ENCODE measurements at places on chromosomes 13 and 19.
A peak's percentile ranks its signal among the peaks of the same experiment; 100 is the strongest.

- DNase-seq = no peak
These were observed 831 bp upstream of the CBARP start for GRCh38 chr19:1238369-1239303.

- DNase-seq = no peak
These were observed 518.3 kb downstream of the GPC6 start for GRCh38 chr13:93744886-93745285.

DNA sequence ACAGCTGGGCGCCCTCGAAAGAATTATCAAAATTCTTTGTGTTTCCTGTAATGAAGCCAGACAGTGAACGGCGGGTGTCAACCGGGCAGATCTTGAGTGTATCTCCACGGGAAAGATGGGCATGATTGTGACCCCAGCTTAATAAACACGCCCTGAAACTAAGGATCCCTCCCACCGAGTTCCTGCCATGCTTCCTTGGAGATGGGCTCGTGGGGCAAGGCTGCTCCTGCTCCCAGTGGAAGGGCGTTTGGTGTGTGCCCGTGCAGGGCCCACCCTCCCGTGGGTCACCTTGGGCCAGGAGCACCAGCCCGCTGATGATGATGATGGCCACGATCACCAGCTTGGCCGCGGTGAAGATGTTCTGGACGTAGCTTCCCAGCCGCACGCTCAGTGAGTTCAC, 7.4 kb downstream of the SLC7A9 start:
- no peak for DNase-seq

- no peak for DNase-seq
These were observed 33.5 kb downstream of the RASL11A start for GRCh38 chr13:27304099-27304498.

DNA sequence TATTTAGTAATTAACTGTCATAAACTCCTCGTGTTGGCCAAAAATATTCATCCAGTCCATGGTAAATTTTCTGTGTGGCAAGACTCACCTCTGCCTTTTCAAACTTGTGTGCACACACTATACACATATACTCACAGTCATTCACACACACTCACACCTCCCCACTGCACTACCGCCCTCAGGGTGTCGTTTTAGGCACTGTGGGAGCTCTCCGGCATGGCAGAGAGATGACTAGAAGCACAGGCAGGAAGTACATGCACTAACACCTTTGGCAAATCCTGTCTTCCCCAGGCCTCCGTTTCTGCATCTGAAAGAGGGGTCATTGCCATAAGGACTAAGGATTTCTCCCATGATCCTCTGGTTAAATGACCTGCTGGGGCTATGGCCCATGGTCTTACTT, 62.6 kb upstream of the FARP1 start:
- DNase-seq = no peak

DNA sequence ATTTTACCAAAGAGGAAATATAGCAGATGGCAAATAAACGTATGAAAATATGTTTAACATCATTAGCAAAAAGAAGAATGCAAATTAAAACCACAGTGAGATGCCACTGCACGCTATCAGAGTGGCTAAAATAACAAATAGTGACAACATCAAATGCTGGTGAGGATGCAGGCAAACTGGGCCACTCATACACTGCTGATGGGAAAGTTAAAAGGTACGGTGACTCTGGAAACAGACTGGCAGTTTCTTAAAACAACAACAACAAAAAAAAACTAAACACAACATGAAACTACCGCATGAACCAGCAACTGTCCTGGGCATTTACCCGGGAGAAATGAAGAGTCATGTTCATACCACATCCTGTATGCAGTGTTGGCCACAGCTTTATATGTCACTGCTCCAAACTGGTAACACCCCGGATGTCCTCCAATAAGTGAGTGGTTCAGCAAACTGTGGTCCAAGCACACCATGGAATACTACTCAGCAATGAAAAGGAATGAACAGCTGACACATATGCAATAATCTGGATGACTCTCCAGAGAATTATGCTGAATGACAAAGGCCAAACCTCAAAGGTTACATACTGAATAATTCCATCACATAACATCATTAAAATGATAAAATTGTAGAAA, 22.3 kb downstream of the EPS15L1 start:
- DNase-seq = peak; percentile 66

- DNase-seq = no peak
These were observed 40.6 kb upstream of the EEF1AKMT1 start for GRCh38 chr13:20814224-20814910.

- DNase-seq = no peak
These were observed 23.9 kb upstream of the GAS6 start for GRCh38 chr13:113887700-113888201.

DNA sequence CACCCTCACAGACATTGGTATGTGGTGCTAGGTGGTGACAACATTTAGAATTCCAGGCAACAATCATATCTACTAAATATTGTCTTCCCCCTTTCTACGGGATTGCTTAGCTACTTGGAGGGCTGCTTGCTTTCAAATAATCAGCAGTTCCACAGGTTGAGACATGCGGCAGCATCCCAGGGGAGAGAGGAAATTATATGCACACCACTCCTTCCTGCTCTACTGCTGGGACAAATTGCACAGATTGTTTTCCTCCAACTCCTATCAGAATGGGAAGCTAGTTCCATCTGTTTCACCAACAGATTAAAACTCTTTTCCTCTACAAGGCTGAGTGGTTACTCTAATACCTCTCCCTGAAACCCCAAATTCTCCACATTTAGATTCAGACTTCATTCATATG, 275.4 kb downstream of the DNAJC15 start:
- no peak for DNase-seq

DNA sequence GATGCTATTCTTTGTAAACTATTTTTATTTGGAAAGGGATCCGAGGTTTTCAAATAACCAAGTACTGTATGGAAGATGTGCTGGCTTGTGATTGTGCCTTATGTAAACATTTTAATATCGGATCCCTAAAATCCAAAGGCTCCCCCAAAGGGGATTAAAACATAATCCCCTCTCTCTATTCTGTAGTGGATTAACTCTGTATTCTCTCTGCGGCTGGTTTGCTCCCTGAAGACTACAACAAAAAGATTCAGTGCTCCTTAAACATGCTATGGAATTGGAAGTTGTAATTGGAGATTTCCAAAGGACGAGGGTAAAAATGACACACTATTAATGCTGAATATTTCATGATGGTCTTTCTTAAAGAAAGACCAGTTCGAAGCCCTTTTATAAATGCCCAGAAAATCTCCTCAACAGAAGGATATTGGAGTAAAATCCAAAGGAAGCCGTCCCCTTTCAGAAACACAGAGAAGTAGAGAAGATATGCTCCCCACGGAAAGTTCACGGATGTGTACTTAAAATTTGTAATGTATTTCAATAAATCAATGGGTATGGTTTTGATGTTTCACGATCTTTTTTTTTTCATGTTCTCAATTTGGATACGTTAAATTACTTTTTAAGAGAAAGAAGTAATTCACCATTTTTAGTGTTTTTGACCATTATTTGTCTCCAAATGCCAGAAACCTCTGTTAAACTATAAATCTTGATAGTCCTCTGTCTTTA, 6.5 kb downstream of the MAB21L1 start:
- DNase-seq = no peak

DNA sequence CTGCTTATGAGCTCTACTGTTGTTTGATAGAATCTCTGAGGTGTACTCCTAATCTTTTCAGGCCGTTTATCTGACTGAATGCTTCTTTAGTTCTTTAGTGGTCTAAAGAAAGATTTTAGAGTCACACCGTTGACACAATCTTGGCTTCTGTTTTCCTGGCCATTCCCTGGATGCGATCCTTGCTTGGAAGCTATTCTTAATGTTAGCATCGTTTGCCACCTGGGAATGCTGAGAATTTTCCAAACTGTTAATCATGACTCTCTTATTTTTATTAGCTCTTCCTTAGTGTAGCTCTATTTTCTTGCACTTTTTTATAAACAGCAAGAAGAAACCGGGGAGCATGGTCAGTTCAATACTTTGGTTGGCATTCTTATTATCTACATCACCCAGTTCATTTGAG, 281.0 kb upstream of the PCDH20 start:
- no peak for DNase-seq

DNA sequence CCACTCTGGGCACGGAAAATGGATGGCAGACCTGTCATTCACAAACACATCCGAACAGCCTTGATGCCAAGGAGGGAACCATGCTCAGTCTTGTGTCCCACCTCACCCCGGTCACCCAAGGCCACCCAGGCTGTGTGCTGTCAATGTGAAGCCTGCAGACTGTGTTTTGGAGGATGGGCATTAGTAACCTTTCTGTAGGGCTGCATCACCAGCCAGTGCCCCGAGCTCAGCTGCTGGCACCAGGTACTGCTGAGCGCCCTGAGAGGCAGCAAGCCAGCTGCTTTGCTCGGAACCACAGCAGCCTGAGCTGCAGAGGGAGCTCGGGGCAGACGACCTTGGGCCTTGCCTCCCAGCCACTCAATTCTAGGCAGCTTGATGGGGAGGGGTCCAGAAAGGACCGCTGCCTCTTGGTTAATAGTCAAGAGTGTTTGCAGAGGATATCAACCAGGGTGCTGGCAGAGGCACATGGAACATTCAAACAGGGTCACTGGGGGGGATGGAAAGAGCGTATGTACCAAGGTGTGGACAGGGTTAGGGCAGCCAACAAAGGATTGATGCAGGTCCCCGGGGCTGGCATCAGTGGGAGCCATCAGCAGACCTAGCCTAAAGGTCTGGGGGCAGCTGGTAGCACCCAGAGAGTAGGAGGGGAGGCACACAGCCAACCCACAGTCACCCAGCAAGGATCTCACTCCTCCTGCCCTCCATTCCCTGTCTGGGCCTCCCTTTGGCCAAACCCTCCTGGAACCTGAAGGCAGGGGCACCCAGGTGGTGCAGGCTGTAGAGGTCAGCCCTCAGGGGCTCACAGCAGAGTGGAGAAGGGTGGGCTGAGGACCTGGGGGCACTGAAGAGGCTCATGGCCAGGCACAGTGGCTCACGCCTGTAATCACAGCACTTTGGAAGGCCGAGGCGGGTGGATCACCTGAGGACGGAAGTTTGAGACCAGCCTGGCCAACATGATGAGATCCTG, 8.1 kb downstream of the VSTM2B start:
- DNase-seq = no peak

DNA sequence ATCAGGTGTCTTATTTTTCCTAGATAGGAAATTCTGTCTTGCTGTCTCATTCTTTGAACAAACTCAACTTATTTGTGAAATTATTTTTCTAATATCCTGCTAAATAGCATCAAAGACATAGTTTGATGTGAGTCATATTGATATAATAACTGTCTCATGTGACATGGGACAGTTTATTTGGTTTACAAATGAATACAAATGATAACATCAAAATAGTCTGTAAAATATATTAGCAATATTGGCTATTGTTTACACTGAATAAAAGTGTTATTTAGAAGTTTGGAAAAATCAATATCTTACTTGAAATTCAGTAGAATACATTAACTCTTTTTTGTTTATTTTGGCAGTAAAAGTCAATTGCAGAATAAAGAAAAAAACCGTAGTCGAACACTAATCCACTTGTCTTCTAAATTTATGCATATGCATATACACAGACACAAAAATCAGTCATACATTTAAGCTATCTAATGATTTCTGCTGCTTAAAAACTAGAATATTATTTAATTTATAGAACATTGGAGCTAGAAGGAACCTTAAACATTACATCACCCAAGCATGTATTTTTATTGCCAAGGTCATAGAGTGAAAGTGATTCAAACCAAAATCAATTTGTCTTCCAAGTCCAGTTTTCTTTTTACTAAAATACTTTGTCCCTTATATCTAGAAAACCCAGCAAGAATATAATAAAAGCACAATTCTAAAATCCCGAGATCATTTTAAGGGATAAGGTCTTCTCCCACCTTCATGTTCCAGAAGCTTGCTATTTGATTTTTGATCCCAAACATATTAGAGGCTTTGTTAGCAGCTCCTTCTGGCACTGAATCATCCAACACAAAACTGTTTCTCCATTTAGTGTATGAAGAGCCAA, 776.5 kb upstream of the SLITRK1 start:
- no peak for DNase-seq

Data from stimulated activated naive B cell treated with anti-CD40 and anti-IgM and Interleukin-4, amounts not matched to agents 10 μg/mL and 1 μg/mL and 100 μg/mL, for 72 hours (primary cell).